Activated T-helper 1 cell treated with anti-CD3 and anti-CD28 coated beads, Interleukin-12 subunit alpha, Interleukin-12 subunit beta, Interleukin-2, Interleukin-4 antibody, amounts not matched to agents 30 ng/mL and 10 ng/mL and 1 ng/mL, durations not matched to agents 14 hours and 24 hours and 36 hours (primary cell): ENCODE measurements at places on chromosomes 12 and 14.

DNA sequence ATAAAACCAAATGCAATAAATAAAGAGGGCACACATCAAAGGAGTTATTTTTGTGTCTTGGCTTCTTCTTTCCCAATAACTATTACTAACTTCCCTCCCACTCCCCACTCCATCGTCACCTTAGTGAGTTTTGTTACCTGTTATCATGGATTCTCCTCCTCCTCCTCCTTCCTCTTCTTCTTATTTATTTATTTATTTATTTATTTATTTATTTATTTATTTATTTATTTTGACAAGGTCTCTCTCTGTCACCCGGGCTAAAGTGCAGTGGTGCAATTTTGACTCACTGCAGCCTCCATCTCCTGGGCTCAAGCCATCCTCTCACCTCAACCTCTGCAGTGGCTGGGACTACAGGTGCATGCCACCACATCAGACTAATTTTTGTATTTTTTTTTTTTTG is 26.4 kb downstream of the WIF1 start:
- no peak for DNase-seq

GRCh38 chr12:113413488-113413939 is 8.7 kb upstream of the SDSL start:
- no peak for DNase-seq

DNA sequence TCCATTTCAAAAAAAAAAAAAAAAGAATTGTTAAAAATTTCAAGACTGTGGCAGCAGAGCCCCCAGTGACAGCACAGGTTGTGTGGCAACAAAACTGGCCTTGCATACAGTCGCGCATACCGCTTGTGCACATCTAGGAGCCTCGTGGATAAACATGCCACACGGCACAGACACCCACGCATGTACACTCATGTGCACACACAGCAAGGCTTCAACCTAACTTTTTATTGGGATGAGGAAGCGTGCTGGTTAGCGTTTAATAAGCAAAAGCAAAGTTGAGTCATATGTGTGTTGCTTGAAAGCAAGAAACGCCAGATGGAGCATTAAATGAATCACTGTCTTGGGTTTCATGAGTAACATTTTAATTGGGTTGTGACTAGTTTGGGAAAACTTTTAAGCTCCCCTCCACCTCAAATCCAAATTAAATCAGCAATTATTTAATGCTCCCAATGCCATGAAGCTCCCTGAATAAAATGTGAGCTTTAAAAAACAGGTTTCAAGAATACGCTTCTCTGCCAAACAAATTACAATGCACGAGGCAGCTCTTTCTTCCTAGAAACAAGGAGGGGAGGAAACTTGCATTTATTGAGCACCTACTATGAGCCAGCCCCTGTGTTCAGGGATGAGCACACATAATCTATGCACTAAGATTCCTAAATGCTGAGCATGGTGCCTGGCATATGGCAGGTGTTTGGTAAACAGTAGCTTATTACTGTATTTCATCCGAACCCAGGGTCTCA is 35.7 kb upstream of the EML1 start:
- no peak for DNase-seq

- DNase-seq: no peak
Observed at GRCh38 chr12:22018860-22019259, 27.2 kb upstream of the CMAS start.

- DNase-seq: no peak
Observed at GRCh38 chr12:27667540-27667939, 28.7 kb upstream of the REP15 start.

- no peak for DNase-seq
Observed at GRCh38 chr12:113850309-113851056, 115.6 kb downstream of the RBM19 start.

DNA sequence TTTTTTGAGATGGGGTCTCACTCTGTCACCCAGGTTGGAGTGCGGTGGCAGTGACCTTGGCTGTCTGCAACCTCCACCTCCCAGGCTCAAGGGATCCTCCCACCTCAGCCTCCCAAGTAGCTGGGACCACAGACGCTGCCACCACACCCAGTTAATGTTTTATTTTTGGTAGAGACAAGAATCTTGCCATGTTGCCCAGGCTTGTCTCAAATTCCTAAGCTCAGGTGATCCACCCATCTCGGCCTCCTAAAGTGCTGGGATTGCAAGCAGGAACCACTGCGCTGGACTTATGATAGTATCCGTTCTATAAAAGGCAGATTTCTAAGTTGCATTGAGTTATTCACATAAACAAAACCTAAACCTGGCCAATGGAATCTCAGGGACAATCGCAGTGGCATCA is 321.1 kb upstream of the PRICKLE1 start:
- DNase-seq: no peak

DNA sequence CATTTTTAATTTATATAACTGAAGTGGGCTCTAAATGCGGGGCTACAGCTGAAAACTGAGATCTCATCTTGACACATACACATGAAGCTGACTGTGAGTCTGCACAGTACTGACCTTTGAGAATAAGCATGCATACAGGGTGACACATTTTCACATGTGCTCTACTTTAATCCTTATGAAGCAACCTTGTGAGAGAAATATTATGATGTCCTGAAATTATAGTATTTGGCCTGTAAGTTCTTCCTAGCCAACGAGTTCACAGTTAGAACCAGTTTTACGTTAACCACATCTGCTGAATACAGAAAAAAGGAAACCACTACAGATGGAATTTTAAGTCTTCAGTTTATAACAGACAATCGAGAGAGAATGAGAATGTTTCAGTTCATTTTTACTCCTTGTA is 70.3 kb downstream of the SPPL3 start:
- no peak for DNase-seq

- DNase-seq: no peak
Observed at GRCh38 chr12:101780599-101780998, 41.3 kb upstream of the SYCP3 start.
